ENCODE measurements at places on chromosomes 7 and 10.

DNA sequence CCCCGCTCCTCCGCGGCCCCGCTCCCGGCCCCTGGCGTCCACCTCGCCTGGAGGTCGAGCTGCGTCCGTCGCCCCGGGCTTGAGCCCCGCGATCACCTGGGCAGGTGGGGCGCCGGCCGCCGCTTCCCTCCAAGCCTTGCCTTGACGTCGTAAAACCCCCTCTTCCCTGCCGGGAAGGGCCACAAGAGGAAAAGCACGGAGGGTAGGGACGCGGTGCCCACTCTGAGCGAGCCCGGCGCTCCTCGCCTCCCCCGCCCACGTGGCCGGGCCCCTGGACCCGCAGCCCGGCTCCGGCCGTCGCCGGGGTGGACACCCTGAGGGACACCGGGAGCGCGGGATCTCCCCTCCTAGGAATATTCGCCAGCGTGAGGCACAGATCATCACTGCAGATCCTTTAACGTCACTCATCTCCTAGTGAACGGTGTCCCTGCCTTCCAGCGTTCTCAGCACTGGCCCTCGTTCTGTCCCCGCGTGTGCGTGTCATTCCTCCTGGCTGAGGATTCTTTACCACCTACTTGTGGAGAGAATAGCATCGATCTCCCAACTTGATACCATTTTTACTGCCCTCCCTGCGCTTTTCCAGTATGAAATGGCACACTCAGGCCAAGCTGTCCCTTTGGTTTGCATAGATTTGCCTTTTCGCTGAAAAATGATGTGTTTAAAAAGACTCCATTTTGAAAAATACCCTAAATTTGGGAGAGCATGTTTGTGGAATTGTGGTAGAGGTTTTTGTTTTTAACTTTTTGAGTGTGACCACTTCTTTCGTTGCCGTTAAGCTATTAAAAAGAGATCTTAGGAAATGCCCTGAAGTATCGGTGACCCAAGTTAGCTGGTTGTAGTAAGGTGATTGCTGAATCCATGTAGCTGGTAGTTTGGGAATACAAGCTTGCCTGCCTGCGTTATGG is 649 bp downstream of the ACTR3B start:
- DNase-seq: no peak

- no peak for DNase-seq
Observed at GRCh38 chr10:102467971-102468438, 16.7 kb upstream of the C10orf95 start.

DNA sequence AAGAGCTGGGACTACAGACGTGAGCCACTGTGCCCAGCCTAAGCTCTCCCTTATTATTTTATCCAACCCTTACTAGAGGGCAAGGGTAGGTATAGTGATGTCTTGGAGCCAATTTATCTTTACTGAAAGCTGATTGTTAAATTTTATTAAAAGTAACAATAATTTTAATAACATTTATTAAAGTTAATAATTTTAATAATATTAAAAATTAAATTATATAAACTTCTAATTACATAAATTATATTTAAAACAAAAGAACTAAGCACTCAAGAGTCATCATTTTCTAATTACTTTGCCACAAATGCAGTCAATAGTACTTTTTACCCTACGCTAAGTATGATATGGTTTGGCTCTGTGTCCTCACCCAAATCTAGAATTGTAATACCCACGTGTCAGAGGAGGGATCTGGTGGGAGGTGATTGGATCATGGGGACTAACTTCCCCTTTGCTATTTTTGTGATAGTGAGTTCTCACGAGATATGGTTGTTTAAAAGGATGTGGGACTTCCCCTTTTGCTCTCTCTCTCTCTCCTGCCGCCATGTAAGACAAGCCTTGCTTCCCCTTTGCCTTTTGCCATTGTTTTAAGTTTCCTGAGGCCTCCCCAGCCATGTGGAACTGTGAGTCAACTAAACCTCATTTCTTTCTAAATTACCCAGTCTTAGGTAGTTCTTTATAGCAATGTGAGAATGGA is 58.4 kb upstream of the ETV1 start:
- no peak for DNase-seq

DNA sequence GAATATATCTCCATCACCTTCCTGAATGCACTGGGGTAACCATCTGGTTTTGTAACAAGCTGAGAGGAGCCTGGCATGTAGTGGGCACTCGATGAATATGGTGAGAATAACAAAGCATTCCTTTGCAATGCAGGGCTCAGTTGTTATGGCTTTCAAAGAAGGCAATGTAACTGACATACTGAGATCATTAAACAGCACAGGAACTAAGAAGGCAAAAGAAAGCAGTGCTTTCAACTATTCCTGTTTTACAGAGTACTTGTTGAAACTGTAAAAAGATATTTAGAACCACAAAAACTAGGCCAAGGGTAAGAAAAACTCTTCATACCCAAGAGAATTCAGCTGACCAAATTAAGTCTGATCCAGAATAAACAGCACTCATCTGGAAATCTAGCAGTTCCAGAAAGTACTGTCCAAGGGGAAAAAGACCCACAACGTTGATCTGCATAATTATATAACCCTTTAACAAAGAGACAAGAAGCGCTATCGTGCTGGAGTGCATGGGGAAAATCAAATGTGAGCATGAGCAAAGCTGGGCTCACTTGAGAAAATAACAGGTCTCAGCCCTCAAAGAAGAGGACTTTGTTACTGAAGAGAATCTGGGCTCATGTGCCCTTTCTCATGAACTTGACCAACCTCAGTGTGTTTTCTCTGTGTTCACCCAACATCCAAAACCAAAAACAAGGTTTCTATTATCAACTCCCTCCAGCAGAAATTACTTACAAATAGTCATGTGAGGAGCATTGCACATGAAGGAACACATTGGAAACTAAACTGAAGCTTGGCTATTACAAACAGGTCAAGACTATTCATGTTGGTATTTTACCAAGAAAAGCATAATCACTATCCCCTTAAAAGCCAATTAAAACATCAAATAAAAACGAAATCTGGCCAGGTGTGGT is 116.2 kb downstream of the AVL9 start:
- DNase-seq: no peak
